Activated CD4-positive, alpha-beta T cell treated with anti-CD3 and anti-CD28 coated beads, Interleukin-2, Interleukin-6, amounts not matched to agents 100 ng/mL and 50 ng/mL, durations not matched to agents 16 hours and 8 hours (primary cell): ENCODE measurements at places on chromosomes 3 and 15.

DNA sequence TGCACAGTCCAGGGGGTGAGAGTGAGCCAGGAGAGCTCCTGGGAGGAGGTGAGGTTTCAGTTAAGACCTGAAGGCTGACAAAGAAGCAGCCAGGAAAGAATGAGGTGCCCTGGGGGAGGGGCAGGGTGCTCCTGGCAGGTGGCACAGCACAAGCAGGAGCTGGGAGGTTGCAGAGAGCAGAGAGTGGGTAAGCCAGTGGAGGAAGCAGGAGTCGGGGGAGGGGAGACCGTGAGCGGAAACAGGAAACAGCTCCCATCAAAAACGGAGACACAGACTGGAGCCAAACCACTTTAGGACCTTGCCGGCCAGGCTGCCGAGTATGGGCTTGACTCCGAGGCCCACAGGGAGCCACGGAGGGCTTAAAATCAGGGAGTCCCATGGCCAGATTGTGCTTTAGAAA is 12.1 kb upstream of the FBLN2 start:
- DNase-seq, result no peak

GRCh38 chr3:16761571-16761970 is 123.2 kb upstream of the PLCL2 start:
- DNase-seq, result no peak

DNA sequence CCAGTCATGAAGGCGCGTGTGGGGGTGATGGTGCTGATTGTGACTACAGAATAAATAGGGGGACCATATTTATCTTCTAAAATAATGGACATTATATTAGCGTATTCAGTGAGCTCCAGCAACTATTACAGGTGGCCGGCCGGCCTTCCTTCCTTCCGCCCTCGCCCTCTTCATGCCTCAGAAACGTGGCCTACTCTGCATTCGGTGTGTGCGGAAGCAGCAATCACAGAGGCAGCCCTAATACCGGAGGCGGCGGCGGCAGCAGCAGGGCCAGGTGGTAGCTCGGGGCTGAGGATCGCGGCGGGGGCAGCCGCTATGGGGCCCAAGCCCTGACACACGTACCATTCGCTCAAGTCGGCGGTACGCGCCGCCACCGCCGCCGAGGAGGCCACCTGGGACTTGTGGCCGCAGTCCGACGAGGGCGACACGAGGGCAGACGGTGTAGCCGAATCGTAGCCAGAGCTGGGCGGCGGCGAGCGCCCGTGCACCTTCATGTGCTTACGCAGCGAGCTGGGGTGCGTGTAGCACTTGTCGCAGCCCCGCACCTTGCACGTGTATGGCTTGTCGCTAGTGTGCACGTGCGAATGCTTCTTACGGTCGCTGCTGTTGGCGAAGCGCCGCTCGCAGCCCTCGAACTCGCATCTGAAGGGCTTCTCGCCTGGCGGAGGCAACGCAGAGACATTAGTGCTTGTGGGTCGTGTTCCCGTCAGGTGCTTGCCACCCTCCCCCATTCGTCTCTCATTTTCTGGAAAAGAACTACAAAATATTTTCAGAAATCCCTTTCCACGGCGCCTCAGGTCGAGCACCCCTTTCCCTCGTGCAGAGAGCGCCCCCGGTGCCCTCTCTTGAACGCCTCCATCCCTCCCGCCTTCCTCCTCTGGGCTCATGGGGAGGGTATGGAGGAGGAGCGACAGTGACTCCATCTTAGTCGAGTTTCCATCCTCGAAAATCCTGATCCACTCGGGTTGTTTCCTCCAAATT is 15.5 kb downstream of the ZIC4 start:
- no peak for DNase-seq

DNA sequence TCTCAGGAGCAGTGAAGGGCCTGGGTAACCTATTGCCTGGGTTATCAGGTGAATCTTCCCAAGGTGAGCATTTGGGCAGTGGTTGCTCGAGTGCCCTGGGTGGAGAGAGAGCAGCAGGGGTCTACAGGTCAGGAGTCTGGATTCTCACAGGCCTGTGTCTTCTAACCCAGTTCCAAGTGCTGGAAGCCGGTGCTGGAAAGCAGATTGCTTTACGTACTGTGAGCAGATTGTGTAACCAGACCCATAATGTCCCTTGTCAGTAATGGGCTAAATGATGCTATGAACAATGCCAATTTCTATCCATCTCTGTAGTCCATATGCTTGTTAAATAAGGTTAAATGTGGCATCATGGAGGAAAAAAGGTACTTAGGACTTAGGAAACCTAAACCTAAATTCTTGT is 106.5 kb downstream of the TPRG1 start:
- no peak for DNase-seq

GRCh38 chr3:118000219-118000618 is 1034.4 kb downstream of the IGSF11 start:
- DNase-seq, result no peak

DNA sequence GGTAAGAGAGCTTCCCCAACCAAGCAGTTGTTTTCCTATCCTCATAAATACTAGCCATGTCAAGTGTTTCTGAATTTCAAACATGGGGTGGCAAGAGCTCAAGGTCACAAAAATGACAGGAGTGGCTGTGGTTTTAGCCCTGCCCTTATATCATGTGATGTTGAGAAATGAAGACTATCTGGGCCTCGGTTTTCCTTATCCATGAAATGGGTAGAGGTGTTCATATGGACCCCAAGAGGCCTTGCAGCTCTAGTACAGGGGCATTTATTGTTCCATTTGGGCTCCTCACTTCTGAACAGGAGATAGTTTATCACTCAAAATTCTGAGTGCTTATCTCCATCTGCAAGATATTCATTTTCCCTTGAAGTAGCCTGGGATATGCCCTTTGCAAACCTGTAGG is 35.8 kb downstream of the LMCD1 start:
- no peak for DNase-seq

DNA sequence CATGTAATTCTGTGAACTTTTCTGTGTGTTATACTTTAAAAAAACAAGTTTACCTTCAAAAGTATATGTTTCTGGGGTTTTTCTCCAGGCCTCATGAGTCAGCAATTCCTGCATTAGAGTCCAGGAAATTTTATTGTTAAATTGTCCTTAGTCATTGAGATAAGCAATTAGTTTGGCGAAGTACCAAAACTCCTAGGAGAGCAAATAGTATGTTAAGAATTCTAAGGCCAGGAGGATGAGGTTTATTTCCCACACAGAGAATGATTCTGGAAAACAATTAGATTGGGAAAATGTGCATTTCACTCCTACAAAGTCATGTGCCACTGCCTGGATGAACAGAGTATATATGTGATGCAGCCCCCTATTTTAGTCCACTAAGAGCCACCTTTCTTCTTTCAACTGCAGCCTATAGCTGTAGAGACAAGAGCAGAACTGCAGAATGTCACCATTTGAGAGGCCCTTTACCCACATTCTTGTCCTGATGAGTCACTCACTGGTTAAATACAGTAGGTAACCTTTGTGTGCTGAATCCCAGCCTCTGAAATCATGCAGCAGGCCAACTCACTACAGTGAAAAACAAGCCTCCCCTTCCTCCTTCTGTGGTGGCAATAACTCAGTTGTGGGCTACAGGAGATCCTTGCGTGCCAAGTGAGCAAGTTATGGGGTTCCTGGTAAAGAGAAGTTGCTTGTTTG is 452.8 kb upstream of the THBS1 start:
- peak; percentile 35 for DNase-seq

DNA sequence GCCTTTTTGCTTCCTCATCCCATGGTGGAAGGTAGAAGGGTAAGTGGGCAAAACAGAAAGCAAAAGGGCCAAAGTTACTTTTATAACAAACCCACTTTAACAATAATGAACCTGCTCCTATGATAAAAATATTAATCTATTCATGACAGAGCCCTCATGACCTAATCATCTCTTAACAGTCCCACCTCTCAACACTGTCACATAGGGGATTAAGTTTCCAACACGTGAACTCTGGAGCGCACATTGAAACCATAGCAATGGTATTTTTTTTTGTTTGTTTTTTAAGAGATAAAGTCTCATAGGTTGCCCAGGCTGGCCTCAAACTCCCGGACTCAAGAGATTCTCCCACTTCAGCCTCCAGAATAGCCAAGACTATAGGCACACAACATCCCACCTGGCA is 30.7 kb downstream of the KATNBL1 start:
- no peak for DNase-seq

GRCh38 chr3:69385123-69385722 is 665 bp downstream of the FRMD4B start:
- no peak for DNase-seq

DNA sequence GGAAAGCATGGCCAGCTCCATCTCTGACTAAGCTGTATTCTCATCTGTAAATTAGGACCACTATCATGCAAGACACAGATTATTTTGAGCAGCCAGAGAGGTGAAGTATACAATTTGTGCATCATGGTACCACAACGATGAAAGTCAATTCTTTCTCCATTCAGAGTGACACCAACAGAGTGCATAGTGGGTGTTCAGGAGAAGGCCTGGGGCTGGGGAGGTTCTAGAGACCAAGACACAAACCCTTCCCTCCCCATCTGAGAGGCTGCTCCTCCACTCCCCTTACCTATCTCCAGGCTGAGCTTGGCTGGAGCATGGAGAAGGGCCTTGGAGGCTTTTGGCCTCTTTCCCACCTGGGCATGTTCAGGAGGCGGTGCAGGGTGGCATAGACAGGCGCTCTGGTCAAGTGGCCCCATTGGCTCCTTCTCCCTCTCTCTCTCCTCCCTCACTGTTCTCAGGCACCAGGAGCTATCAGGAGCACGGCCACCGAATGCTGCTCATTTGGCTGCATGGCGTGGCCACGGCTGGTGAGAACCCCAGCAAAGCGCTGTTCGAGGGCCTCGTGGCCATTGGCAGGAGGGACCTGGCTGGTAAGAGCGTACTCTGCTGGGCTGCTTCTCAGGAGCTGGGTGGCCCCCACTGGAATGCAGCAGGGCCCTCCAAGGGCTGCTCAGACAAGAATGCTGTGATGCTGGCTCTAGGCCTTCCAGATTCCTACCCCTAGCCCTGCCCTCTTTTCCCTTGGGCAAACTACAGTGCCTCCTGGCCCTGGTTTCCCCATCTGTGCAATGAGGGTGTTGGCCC is 37.9 kb downstream of the ANKDD1A start:
- DNase-seq, result no peak

GRCh38 chr3:44966795-44967278 is 9.1 kb downstream of the ZDHHC3 start:
- peak; percentile 40 for DNase-seq

DNA sequence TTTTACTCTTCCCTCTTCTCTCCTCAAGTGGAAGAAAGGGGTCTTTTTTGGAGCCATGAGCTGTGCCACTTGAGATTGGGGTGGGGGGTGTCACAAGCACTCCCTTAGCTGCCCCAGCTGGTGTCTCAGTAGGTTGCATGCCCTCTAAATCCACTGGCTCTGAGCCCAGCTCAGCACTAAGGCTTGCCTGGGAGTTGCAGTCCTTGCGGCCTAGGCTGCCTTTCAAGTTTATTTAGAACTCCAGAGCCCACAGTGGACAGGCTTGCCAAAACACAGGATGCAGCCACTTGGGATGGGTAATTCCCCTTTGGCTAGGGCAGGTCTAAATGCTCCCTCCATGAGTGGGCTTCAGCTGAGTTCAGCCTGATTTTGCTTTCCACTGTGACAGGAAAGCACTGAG is 24.7 kb downstream of the C3orf20 start:
- no peak for DNase-seq

DNA sequence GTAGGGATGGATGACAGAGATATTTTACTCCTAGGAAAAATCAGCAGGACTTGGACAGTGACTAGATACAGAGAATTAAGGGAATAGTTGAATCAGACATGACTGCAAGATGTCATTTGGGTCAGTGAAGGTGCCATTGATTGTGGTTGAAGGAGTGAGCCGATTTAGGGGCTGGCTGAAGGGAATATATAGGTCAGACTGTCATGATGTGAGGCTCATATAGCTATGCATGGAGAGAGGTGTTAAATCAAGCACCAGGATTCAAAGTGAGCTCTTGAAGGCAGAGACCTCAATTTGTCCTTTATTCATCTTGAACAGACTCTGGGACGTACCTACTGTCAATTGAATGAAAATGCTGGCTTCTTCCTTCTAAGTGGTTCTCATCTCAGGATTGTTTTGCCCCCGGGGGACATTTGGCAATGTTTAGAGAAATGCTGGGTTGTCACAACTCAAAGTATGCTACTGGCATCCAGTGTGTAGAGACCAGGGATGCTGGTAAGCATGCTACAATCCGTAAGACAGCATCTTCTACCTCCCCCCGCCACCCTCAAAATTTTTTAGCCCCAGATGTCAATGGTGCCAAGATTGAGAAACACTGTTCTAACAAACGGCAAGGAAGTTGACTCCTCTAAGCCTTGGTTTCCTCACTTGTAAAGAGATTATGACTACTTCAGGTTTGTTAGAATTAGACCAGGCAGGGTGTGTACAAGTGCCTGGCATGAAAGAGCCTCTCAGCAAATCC is 7.8 kb downstream of the ATP2C1 start:
- no peak for DNase-seq

- DNase-seq, result no peak
Measured at GRCh38 chr3:169028716-169029115, 634.8 kb downstream of the MECOM start.

- DNase-seq, result no peak
Measured at GRCh38 chr3:97952872-97953271, 19.4 kb downstream of the RIOX2 start.

DNA sequence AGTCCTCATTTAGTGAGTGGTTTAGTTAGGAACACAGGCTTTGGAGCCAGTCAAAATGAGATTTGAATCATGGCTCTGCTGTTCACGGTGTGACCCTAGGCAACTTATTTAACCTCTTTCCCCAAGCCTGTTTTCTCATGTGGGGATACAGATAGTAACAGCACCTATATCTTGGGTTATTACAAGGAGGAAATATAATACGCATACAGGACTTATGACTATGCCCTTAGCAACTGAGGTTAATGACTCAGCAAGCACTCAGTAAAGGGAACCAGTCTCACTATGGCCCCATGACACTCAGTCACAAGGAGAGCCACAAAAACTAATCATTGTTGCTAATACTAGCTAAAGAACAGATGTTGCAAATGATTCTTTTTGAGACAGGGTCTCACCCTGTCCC is 45.9 kb downstream of the SUMF1 start:
- peak; percentile 82 for DNase-seq

DNA sequence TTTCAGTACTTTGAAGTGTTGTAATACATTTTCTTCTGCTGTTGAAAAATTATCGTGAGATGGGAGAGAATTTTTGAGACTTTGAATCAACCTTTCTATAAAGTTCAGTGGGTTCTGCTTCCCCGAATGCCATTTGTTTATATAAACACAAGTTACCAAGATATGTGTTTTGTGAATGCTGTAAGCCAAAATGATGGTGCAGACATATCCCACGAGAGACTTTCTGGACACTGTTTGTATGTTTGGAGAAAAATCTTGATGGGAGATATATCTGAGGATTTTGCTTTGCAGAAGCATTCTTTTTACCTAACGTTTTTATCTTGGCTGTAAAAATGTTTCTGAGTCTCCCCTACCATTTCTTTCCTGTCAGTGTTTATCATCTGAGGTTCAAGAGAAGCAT is 526.6 kb upstream of the ZNF717 start:
- no peak for DNase-seq

- no peak for DNase-seq
Measured at GRCh38 chr3:79204351-79204750, 563.4 kb downstream of the ROBO1 start.

- DNase-seq, result peak; percentile 34
Measured at GRCh38 chr15:73781038-73781925, 28.1 kb upstream of the INSYN1 start.

GRCh38 chr3:160956785-160957184 is 148.4 kb downstream of the B3GALNT1 start:
- peak; percentile 9 for DNase-seq

- DNase-seq, result no peak
Measured at GRCh38 chr3:25094932-25095685, 333.0 kb upstream of the RARB start.

- no peak for DNase-seq
Measured at GRCh38 chr15:27418726-27419125, 447.7 kb downstream of the GABRG3 start.

GRCh38 chr15:53506370-53506769 is 253.1 kb downstream of the WDR72 start:
- DNase-seq, result no peak
